ENCODE measurements at places on chromosomes 1 and 21. TPM values are rescaled to one million over a fixed set of nuclear protein-coding genes. Genes with fewer than 3 reads are reported as not detected.

GRCh38 chr1:198088360-198089071, 68.3 kb upstream of the NEK7 start:
- H3K36me3 ChIP-seq: no peaks in the 10 kb centered on the region
- H3K27ac ChIP-seq: peak overlapping the region; percentile 2
- H3K4me3 ChIP-seq: no peak overlapping the region

GRCh38 chr1:50450861-50451653, 27.8 kb upstream of the DMRTA2 start:
- peaks cover 7% of the 10 kb centered on the region for H3K4me1 ChIP-seq
- H3K36me3 ChIP-seq: no peaks in the 10 kb centered on the region
- H3K27ac ChIP-seq: peak overlapping the region; percentile 18

DNA sequence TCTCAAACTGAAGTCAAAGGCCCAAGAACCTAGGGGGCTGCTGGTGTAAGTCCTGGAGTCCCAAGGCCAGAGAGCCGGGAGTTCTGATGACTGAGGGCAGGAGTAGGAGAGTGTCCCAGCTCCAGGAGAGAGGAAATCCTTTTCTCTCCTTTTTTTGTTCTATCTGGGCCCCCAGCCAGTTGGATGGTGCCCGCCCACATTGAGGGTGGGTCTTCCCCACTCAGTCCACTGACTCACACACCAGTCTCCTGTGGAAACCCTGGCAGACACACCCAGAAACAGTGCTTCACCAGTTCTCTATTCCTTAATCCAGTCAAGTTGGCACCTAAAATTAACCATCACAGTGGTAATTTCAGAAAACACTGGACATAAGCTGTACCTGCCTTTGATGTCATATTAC, 12.7 kb upstream of the WDR26 start:
- H3K4me1 ChIP-seq: peaks cover 12% of the 10 kb centered on the region
- no peak overlapping the region for H3K27ac ChIP-seq
- no peak overlapping the region for H3K4me3 ChIP-seq
- H3K36me3 ChIP-seq: peaks cover 9% of the 10 kb centered on the region
- no peaks in the 10 kb centered on the region for H3K27me3 ChIP-seq

DNA sequence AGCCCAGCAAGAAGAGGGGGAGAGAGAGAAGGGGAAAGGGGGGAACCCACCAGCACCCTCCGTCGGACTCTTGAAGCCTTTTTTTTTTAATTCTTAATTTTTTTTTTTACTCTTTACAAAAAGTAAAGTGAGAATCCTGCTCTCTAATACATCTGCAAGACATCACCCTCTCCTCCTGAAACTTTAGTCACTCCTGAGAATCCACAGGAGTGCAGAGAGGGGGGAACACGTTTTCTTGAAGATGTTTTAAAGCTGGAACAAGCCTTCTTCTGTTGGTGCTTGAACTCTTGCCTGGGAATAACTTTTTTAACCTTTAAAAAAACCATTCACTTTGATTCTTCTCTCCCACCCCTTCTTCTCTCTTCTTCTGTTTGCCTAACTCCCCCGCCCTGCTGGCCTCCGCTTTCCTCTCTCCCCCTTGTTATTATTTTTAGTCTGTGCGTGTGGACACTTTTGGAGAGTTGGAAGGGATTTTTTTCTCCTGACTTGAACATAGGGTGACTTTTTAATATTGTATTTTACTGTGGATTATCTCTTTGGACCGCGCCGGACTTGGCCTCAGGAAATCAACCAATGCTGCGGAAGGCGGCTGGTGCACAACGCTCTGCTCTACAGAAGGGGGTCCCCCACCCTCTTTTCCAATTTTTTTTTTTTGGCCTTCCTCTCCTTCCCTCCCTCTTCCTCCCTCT, 383 bp upstream of the PRRX1 start:
- DNase-seq: no peak
- H3K4me3 ChIP-seq: no peak overlapping the region
- peaks cover 92% of the 10 kb centered on the region for H3K27me3 ChIP-seq
- H3K36me3 ChIP-seq: no peaks in the 10 kb centered on the region

GRCh38 chr1:160747717-160748116, 8.7 kb downstream of the SLAMF7 start:
- H3K27me3 ChIP-seq: no peaks in the 10 kb centered on the region
- no peak overlapping the region for H3K4me3 ChIP-seq
- H3K27ac ChIP-seq: peak overlapping the region; percentile 60
- DNase-seq: no peak
- peaks cover 93% of the 10 kb centered on the region for H3K4me1 ChIP-seq

GRCh38 chr1:148162363-148162762, 10.3 kb upstream of the NBPF11 start:
- peaks cover 3% of the 10 kb centered on the region for H3K4me1 ChIP-seq
- H3K4me3 ChIP-seq: no peak overlapping the region
- peaks cover 38% of the 10 kb centered on the region for H3K27me3 ChIP-seq
- H3K36me3 ChIP-seq: no peaks in the 10 kb centered on the region
- DNase-seq: no peak
- no peak overlapping the region for H3K27ac ChIP-seq

DNA sequence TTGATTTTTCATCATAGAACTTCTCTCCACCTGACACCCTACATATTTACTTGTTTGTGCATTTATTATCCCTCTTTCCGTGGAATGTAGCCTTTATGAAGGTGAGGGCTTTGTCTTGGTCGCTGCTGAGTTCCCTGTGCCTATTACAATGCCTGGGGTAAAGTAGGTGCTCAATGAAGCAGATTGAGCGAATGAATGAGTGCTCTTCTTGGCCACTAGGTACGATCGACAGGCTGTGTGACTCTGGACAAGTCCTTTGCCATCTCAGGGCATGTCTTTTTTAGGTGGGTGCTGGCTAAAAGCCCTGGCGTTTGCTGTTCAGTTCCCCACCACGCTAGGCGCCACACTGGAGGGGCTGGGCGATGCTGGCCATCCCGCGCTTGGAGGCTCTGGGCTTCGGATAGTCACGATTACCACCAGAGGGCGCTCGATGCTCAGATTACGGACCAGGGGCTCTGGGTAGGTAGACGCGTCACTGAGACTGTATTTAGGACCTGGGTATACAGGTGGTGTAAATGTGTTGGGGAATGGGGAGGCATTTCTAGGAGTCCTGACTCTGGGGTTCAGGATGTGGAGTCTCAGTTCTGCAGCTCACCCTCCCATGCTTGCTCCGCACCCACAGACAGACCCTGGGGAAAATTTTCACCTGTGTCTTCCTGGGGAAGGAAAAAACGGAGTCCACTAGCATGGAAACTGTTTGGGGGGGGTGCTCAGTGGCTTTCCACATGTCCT, 71.0 kb upstream of the CSF3R start:
- H3K27me3 ChIP-seq: peaks cover 48% of the 10 kb centered on the region
- no peaks in the 10 kb centered on the region for H3K36me3 ChIP-seq
- H3K27ac ChIP-seq: no peak overlapping the region
- DNase-seq: peak; percentile 79
- no peaks in the 10 kb centered on the region for H3K4me1 ChIP-seq
- H3K4me3 ChIP-seq: no peak overlapping the region

DNA sequence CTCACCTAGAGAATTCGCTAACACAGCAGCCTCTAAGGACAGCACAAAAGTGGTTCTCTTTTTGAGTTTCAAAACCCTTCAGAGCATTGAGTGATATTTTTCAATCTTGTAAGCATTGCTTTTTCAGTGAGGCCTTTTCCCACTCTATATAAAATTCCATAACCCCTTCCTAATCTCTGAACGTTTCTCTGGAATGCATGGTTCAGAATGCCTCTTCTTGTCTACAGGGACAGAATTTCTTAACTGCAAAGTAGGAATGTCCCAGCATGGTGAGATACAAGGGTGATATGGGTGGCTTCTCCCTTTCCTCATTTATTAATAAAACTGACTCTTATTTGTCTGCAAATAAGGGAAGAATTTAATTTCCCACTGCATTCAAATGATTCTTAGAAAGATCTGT, 377.9 kb downstream of the LTN1 start:
- DNase-seq: no peak
- H3K27ac ChIP-seq: no peak overlapping the region
- no peaks in the 10 kb centered on the region for H3K27me3 ChIP-seq

DNA sequence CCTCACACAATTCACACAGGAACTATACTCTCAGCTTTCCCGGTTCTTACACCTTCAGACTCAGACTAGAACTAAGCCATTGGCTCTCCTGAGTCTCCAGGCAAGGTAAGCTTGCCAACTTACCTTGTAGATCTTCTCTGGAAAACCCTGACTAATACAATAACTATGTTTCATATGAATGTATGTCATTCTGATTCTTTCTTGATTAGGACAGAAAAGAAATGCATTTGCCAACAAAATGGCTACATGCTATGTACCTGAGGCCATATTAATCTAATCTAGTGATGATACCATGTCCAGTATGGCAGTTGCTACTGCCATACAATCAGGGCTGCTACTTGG, 9.8 kb upstream of the ZSWIM5 start:
- no peaks in the 10 kb centered on the region for H3K36me3 ChIP-seq
- H3K27me3 ChIP-seq: peaks cover 2% of the 10 kb centered on the region
- H3K4me3 ChIP-seq: no peak overlapping the region
- DNase-seq: no peak

DNA sequence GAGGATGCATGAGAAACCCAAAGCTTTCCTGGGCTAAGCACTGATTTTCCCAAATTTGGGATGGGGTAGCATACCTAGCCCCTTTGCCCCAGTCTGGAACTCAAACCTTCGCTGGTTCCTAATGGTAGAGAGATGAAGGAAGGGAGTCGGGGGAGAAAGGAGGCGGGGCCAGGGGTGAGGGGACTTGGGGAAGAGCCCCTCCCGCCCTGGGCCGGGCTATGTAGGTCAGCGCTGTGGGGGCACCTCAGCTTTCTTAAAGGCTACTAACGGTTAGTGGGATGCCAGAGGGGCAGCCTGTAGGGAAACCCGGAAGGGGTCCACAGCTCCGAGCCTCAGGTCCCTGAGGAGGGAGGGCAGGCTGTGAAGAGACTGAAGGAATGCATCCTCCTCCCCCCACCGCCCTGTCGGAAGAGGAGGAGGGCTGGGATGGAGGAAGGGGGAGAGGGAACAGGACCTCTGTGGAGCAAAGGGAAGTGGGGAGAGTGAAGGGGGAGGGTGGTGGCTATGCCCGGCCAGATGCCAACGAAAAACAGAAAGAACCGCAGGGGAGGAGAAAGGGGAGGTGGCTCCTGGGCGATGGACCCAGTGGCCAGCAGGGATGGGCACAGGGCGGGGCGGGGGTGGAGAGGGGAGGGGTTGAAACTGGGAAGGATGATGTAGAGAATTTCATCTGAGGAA, 1.3 kb downstream of the CADM3 start:
- H3K36me3 ChIP-seq: no peaks in the 10 kb centered on the region
- peaks cover 5% of the 10 kb centered on the region for H3K4me1 ChIP-seq
- H3K27ac ChIP-seq: no peak overlapping the region
- H3K27me3 ChIP-seq: peaks cover 66% of the 10 kb centered on the region
- no peak overlapping the region for H3K4me3 ChIP-seq

DNA sequence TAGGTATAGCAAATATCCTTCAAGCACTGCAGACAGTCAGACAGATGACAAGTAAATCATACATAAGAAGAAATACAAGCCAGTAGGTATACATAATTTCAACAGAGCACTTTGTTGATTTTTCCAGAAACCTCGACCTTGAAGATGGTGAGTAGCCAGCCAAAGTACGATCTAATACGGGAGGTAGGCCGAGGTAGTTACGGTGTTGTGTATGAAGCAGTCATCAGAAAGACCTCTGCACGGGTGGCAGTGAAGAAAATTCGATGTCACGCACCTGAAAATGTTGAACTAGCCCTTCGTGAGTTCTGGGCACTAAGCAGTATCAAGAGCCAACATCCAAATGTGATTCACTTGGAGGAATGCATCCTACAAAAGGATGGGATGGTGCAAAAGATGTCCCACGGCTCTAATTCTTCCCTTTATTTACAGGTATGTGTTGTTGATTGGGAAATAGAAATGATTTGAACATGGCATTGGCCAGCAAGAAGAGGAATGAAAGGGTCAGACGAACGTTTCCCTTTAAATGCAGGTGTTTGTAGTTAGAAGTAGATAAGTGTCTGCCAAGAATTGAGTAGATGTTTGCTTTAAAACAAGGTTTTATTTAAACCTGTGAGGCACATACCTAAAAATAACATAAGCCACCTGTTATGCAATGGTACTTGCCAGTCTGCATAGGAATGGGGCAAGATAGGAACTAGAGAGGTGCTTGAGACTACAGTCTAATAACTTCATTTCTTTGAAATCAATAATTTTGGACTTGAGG, 2.7 kb downstream of the PDIK1L start:
- DNase-seq: peak; percentile 23
- H3K27ac ChIP-seq: no peak overlapping the region
- H3K4me3 ChIP-seq: no peak overlapping the region
- H3K36me3 ChIP-seq: peaks cover 31% of the 10 kb centered on the region

DNA sequence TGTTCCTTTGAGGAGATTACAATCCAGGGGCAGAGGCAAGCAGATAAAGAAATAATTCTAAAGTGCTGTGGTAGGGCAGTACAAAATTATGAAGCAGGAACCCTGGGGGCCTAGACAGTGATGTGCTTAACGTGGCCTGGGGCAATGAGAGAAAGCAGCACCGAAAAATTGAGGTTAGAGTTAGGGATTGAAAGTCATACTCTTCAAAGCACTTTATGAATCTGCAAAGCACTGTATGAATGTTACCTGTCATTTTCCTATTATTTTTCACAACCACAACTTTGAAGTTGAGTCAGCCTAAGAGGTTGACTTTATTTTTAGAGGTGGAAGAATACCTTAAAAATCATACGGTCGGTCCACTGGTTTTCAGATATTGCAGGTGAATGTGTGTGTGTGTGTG, 183.4 kb upstream of the NFIA start:
- peaks cover 36% of the 10 kb centered on the region for H3K27me3 ChIP-seq
- DNase-seq: no peak
- peaks cover 10% of the 10 kb centered on the region for H3K4me1 ChIP-seq
- H3K36me3 ChIP-seq: no peaks in the 10 kb centered on the region

- H3K4me1 ChIP-seq: peaks cover 6% of the 10 kb centered on the region
- peaks cover 8% of the 10 kb centered on the region for H3K27me3 ChIP-seq
- H3K27ac ChIP-seq: no peak overlapping the region
- H3K36me3 ChIP-seq: no peaks in the 10 kb centered on the region
- no peak overlapping the region for H3K4me3 ChIP-seq
These were observed 67.1 kb upstream of the IPO9 start for GRCh38 chr1:201761871-201762270.

Gene GSTM5
- not detected for total RNA-seq

Gene LRRC3
- total RNA-seq: 3.9 TPM

Gene GBP2
- 194 TPM for total RNA-seq

Gene TTC4
- total RNA-seq: 26.3 TPM

Gene TMOD4
- 2.9 TPM for total RNA-seq

Gene ZSWIM5
- 0.64 TPM for total RNA-seq

Data from activated CD8-positive, alpha-beta memory T cell treated with anti-CD3 and anti-CD28 coated beads, Interleukin-2, amount 10 ng/mL, durations not matched to agents 7 days and 5 days (primary cell).